Activated naive CD4-positive, alpha-beta T cell treated with anti-CD3 and anti-CD28 coated beads, Interleukin-2, amount 10 ng/mL, durations not matched to agents 7 days and 5 days (primary cell): ENCODE measurements at places on chromosomes 7 and 10.

GRCh38 chr10:104247513-104248146 lies 7.1 kb upstream of the GSTO1 start:
- no peak for DNase-seq

DNA sequence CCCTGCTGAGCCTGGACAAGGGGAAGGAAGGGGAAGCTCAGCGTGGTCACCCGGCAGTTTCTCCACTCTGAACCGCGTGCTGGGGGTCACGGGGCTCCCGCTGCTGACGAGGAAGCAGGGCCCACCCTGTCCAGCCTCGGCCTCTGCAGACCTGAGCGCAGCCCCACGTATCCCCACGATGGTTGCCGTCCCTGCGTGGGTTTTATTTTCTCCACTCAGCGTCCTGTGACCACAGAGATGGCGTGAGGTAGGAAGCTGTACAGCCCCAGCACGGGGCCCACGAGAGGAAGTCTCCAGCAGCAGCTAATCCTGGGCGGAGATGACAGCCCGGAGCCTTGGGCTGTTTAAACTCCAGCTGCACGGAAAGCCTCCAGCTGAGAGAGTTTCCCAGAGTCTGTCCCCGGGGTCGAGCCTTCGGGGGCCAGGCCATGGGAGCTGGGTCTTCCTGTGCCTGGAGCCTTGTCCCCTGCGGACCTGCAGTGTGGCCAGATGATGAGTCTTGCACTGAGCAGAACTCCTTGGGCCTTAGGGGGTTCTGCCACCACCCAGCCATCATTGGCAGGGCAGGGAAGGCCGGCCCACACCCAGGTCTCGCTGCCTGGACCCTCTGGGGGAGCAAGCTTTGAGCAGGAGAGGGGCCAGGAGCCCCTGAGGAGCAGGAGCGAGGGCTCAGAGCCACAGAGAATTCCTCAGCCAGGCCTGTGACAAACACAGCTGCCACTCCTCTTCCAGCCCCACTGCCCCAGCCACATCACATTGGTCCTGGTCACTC lies 72.8 kb upstream of the FAM20C start:
- no peak for DNase-seq

DNA sequence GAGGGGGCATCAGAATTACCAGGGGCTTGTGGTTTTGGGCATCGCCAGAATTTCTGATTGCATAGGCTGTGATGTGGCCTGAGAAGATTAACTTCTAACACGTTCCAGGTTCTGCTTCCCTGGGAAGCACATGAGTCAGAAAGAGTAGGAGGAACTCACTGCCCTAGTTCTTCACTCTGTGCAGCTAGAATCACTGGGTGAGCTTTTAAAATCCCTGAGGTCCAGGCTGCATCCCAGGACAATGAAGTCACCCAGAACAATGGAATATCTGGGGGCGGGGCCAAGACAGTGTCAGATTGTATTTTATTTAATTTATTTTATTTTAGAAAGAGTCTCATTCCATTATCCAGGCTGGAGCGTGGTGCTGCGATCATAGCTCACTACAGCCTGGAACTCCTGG lies 636.5 kb downstream of the CALN1 start:
- DNase-seq: no peak

- DNase-seq: no peak
Measured at GRCh38 chr10:29132551-29133111, 156.2 kb upstream of the LYZL1 start.

DNA sequence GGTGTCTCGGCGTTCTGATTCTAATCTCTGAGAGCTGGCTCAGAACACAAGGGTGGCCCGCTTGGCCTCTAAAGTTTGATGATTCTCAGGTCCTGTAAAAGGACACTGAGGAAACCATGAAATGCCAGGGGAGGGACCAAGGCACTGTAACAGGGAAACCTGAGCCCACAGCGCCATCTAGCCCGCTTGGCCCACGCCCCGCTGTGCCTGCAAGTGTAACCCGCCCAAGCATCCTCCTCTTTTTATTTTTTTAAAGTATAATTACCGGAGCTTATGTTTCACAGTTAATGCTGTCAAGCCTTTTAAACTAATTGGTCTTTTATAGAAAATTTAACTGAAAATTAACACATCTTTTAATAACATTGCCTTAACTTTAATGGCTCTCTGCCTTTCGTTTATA lies 734.7 kb downstream of the KCNMA1 start:
- DNase-seq: no peak

GRCh38 chr7:135856356-135857144 lies 107.9 kb upstream of the FAM180A start:
- no peak for DNase-seq
